ENCODE measurements at places on chromosomes 6 and 20.

DNA sequence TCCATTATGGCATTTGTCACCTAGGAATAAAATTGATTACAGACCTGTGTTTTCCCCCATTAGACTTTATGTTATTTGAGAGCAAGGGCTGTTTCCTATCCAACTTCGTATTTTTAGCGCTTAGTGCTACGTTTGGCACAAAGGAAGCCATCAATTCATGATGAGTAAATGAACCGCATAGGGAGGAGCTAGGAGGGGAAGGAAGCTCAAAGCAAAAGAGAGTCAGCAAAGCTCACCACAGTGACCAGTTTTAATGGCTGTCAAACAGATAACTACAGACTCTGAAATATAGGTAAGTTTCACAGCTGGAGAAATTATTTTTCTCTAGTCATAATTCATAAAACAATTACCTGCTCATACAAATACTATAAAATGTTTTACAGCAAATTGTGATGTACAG, 6.9 kb upstream of the SAMD3 start:
- DNase-seq = no peak

DNA sequence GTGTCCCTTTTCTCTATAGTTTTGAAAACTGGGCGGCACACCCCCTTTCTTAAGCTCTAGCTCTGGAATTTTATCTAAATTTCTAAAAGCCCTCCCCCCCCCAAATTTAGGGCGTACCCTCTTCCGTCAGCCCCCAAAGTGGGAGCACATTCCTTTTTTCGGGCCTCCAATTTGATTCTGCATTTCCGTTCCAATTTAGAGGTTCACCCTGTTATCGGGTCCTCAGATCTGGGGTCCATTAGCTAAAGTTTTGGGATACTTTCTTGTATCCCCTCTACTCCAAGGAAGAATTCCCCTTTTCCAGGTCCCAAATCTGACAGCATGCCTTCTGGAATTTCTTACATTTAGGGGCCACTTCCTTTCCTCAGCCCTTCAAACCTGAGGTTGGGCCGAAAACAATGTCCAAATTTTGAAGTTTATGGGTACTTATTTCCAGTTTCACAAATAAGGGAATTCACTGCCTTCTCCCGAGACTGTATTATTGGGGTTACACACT, 796 bp downstream of the PHF20 start:
- no peak for DNase-seq

- DNase-seq = no peak
Measured at GRCh38 chr20:51026269-51026668, 3.4 kb upstream of the KCNG1 start.

DNA sequence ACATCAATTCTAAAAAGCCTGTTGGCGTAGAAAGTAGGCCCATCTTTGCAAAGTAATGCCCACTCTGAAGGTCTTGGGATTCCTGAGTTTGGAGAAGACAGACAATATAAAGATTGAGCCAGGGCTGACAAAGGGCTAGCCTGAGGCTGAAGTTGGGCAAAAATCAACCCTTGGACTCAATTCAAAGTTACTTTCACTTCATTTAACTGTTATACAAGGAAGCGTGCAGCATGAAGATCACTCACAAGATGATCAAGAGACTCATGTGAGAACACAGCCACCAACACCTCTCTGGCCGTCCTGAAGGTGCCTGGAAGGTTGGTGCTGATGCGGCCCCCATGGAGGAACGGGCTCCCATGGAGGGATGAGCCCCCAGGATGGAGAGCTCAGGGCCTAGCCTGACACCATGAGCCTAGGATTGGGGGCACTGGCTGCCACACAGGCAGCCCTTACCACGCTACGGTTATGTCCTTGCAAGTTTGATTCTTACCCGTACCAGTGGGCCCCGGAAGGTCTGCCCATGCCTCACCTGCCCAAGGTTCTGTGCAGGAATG, 26.6 kb downstream of the FOXC1 start:
- DNase-seq = no peak

DNA sequence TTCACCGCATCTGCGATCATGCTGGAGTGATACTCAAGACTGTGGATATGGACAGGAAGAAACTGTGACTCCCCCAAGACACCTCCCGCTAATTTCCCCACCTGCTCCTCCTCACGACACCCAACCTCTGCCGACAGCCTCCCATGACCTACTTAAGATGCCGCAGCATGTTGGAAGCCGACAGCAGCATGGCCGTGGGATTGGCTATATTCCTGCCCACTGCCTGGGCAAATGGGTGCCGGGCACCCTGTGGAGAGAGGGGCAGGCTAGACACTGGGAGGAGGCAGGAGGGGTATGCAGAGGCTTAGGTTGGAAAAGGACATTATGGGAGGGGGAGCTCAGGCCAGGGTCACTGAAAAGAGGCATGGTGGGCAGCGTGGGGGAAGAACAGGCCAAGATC, 4.5 kb downstream of the IDH3B start:
- no peak for DNase-seq

DNA sequence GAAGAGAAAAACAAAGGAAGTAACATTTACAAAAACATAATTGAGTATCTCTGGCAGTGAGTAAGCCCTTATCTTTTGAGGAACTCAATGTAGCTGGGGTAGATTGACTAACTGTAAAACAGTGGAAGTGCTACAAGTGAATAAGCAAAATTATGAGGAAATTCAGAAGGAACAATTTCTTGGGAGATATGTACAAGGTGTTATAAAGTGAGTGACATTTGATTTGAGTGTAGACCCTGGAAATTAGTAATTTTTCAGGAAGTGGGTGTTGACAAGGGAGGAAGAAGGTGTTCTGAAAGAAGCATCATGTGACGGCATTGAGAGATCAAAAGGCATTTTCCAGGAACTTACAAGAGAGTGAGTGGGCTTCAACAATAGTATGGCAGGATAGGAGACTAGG, 22.2 kb downstream of the XRN2 start:
- no peak for DNase-seq

GRCh38 chr6:144478483-144478882, 193.3 kb downstream of the UTRN start:
- DNase-seq = no peak

DNA sequence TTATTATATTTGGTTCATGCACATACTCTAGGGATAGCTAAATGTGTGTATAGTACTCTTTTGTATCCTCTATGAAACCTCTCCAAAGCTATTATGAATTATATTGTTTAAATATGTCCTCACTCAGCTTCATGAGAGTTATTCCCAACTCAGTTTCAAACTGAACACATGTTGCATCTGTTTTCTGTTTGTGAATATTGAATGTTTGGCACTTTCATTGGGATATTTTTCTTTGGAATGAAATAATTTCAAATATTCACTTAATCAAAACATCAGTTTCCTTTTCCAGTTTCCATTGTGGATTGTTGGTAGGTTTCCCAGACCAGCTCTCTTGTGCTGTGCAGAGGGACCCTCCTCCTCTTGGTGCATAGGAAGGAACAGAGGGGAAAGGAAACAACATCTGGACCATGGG, 46.6 kb downstream of the HDAC2 start:
- no peak for DNase-seq

GRCh38 chr6:44227148-44227793, 3.9 kb downstream of the SLC29A1 start:
- DNase-seq = no peak

GRCh38 chr6:99366852-99367251, 17.4 kb upstream of the FAXC start:
- no peak for DNase-seq

- no peak for DNase-seq
Measured at GRCh38 chr6:166394036-166394892, 11.5 kb upstream of the MPC1 start.

- no peak for DNase-seq
Measured at GRCh38 chr6:46305833-46306232, 135.1 kb upstream of the ENPP5 start.

- no peak for DNase-seq
Measured at GRCh38 chr6:86192123-86192522, 549.4 kb upstream of the SYNCRIP start.

DNA sequence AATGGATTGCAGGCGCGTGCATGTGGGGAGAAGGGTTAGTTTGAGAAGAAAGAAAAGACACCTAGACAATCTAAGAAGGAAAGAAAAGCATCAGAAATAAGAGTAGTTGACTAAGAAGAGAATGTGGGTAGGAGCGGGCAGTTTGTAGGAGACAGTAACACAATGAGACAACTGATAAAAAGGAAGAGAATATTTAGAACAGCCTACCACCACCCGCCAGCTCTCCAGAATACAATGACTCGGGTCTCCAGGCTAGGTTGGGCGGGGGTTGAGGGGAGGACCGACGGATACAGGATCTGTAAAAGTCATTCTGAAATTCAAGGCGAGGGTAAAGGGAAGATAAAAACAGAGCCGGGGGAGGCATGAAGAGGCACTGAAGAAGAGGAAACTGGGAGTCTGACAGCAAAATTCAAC, 712 bp downstream of the ABHD16A start:
- no peak for DNase-seq

DNA sequence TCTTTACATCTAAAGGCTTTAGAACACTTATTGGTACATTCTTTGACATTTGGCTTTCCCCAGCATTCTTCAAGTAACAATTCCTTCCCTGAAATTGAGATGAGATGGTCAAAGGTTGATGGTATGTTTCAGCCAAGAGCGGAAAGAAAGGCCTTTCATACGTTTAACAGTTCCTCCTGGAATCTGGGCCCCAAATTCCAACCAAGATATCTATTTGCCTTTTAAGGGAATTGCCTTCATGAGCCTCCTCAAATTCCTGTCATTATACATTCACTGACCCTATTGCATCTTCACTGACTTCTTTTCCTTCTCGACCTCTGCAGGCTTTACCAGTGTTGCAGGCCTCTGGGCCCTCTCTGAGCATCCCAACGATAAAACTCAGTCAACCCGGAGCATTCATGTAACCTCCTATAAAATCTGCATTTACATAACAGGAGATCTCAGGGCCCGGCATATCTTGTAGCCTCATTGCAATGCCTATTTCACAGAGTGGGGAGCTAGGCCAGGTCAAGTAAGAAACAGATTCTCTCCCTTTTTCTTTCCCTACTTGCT, 18.3 kb upstream of the WFDC9 start:
- no peak for DNase-seq

- DNase-seq = no peak
Measured at GRCh38 chr20:58436868-58437645, 48.0 kb downstream of the VAPB start.

DNA sequence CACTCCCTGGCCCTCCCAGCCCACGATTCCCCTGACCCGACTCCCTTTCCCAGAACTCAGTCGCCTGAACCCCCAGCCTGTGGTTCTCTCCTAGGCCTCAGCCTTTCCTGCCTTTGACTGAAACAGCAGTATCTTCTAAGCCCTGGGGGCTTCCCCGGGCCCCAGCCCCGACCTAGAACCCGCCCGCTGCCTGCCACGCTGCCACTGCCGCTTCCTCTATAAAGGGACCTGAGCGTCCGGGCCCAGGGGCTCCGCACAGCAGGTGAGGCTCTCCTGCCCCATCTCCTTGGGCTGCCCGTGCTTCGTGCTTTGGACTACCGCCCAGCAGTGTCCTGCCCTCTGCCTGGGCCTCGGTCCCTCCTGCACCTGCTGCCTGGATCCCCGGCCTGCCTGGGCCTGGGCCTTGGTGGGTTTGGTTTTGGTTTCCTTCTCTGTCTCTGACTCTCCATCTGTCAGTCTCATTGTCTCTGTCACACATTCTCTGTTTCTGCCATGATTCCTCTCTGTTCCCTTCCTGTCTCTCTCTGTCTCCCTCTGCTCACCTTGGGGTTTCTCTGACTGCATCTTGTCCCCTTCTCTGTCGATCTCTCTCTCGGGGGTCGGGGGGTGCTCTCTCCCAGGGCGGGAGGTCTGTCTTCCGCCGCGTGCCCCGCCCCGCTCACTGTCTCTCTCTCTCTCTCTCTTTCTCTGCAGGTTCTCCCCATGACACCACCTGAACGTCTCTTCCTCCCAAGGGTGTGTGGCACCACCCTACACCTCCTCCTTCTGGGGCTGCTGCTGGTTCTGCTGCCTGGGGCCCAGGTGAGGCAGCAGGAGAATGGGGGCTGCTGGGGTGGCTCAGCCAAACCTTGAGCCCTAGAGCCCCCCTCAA, at the start of gene LTA:
Gene LTA, plus strand, starts transcription at position 249 of the 871 bp plus-strand sequence. Its CDS starts 454 bp downstream, at position 703.
- DNase-seq = peak; percentile 70

DNA sequence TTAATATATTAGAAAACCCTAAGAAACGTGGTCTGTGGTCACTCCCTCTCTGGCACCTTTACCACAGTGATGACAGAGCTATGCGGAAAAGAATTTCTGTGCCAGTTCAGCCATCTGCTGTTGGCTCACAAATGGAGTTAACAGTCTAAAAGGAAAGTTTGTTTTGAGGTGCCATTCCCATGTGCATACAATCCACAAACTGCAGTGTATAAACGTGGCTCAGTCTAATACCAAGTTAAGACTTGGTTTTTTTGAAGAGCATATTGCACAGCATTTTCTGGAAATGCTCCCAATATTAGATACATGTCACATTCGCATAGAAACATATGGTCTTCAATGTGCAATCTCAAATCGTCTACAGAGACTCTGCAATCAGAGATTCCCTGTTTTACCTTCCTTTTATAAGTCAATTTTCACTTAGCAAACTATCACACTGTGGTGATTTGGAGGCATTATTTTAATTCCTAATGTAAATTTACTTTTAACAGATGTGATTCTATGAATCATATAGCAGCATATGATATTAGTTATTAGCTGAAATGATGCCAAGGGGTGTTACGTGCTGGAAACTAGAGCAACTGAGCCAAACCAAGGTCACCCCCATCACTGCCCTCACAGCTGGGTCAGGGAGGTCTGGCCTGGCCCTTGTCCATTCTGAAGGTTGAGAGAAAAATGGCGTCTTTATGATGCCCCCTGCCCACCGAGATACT, 383.5 kb downstream of the PRKN start:
- no peak for DNase-seq

DNA sequence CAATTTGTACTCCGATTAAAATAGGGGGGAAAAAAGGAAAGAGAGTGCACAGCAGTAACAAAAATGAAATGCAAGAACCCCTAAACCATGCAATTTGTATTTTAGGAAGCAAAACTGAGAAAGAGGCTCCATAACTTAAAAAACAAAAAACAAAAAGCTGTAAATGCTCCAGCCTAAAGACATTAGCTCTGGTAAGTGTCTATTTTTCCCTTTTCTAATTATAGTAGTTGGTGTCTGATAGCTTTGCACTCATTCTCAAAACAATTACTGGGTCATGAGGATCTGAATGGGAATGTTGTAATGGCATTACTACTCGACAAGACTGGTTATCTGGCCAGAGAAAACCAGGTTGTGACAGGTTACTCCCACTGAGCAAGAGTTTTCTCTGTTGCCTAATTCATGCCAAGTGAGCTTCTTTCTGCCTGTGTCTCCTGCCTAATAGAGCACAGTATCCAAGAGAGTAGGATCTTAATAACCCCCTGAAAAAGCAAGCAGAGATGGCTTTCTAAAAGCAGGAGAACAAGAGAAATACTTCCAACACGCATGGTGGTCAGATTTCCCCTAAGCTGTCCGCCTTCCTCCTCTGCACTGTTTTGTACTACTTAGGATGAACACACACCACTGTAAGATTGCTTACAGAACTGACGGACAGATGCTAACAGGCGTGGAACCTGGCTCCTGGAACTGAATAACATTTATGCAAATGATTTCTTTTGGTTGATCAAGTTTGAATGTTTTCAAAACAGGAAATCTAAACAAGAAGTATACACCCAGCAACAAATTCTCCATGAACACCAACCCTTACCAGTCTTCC, 86.4 kb downstream of the FKBP5 start:
- no peak for DNase-seq

GRCh38 chr20:47502271-47503239, 868 bp downstream of the NCOA3 start:
- peak; percentile 34 for DNase-seq

- no peak for DNase-seq
Measured at GRCh38 chr6:138307816-138308730, 69.6 kb upstream of the SMIM28 start.
